ENCODE measurements at places on chromosomes 16 and 17. TPM values are rescaled to one million over a fixed set of nuclear protein-coding genes. Genes with fewer than 3 reads are reported as not detected.

- DNase-seq: no peak
These were observed 43.4 kb upstream of the ACSF3 start for GRCh38 chr16:89050119-89050867.

- peak; percentile 47 for DNase-seq
These were observed 313.7 kb downstream of the MAF start for GRCh38 chr16:79286646-79287423.

GRCh38 chr17:81665205-81666091 is 957 bp downstream of the OXLD1 start:
- DNase-seq: no peak

DNA sequence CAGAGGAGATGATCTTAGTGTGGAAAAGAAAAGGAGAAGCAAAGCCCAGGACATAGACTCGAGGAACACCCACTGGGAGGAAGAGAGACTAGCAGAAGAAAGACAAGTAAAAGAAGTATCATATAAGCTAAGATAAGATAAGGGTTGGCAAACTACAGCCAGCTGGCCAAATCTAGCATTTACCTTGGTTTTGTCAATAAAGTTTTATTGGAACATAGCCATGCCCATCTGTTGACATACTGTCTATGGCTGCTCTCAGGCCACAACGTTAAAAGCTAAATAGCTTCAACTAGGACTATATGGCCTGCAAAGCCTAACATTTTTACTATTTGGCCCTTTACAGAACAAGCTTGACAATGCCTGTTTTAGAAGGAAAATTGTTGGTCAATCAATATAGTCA is 166.4 kb upstream of the AXIN2 start:
- DNase-seq: no peak

DNA sequence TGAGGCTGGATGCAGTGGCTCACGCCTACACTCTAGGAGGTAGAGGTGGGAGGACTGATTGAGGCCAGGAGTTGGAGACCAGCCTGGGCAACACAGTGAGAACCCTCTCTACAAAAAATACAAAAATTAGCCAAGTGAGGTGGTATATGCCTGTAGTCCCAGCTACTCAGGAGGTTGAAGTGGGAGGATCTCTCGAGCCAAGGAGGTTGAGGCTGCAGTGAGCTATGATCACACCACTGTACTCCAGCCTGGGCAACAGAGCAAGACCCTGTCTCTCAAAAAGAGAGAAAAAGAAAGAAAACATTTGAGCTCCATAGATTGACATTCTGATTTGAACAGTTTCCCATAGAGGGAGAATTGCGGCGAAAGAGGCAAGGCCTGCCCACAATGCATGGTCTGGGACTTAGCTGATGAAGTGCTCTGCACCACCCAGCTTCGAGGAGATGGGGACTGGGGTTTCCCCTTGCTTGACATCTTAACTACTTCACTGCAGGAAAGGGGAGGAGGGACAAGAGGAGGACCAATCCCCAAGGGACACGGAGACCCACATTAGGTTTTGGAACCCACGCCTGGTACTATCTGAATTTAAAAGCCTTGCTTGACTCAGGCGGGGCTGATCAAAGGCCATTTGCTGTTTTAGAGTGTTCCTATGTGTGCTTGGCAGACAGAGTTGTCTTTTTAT is 21.7 kb downstream of the MSI2 start:
- no peak for DNase-seq

GRCh38 chr17:64736804-64737492 is 74.8 kb upstream of the SMURF2 start:
- DNase-seq: no peak

- no peak for DNase-seq
These were observed 57.3 kb downstream of the ARHGAP17 start for GRCh38 chr16:24957887-24958286.

DNA sequence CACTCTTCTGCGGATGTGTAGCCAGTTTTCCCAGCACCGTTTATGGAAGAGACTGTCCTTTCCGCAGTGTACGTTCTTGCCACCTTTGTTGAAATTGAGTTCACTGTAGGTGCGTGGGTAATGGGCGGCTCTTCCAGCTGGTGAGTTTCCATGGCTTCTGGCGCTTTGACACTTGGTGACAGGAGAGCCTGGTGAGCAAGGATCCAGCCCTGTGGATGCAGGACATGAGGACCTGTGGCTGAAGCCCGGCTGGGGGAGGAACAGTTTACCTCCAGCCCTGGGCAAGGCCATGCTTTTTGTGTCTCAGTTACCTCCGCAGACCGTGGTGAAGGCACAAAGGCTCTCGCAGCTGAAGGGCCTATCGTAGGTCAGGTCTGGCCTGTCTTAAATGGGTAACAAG is 166.5 kb downstream of the LAT start:
- no peak for DNase-seq

DNA sequence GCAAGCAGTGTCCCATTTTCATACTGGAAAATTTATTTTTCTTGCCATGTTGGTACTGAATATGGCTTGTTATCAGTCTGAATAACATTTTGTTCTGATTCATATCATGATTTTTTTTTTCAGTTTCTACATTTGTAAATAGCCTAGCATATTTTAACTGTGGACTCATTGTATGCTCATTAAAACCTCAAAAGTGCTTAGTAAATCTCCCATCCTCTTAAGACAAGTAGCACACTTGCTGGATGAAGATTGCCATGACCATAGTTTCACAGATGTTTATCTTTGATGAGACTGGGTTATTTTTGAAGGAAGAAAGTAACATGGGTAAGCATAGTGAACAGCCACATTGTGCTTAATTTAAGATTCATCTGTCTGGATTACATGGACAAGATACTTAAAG is 878 bp downstream of the KRT10 start:
- no peak for DNase-seq

DNA sequence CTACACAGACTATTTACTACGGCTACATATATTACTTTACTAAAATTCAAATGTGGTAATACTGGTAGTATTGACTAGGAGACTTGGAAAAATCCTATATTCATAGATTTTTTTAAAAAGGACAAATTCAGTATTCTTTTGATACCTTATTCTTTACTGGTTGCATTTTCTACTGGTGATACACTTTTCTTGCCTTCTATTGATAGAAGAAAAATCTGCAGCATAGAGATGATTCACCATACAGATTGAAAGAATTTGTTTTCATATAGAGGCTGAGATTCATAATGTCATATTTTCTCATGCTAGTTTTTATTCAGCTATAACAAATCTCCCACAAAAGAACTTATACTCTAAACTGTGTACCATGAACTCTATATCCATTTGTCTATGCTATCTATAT is 195.4 kb upstream of the C17orf78 start:
- DNase-seq: no peak

GRCh38 chr17:43598357-43599045 is 52.4 kb upstream of the ETV4 start:
- DNase-seq: no peak

GRCh38 chr17:58279016-58279711 is 1.6 kb downstream of the MPO start:
- no peak for DNase-seq

DNA sequence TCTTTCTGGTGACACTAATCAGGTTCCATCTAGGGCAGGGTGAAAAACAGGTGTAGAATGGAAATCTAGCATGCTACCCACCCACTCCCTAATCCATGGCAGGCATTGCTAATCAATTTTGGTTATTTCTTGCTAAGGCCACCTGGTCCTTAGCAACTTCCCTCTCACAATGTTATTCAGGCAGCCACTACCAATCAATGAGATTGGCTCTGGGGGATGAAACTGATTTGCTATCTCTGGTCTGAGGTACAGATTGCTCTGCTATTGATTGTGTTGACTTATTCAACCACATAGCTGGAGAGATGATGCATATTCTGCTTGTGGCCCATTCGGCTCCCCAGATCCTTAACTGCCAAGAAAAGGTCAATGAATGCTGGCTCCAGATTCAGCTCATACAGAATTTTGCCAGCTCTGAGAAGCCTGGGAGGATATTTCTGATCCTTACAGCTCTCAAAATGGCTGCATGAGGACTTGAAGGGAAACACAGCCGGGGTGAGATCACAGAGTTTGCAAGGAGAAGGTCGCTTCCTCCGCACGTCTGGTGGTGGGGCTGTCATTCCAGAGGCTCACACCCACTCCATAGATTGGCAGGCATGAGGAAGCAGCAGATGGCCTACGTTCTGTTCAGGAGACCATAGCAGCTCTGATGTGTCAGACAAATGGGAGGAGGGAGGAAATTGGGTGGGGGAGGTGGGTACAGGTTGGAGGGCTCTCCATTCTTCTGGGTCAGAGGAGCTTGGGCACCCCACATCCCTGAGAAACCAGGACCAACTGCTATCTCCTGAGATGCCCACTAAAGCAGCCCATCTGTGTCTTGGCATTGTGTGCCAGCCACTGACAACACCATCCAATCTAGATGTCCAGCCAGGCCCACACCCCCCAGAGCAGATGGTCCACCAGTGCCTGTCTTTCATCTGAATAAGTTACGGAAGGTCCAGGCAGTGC is 22.3 kb downstream of the SEZ6 start:
- no peak for DNase-seq

- no peak for DNase-seq
These were observed 11.8 kb downstream of the GNPTG start for GRCh38 chr16:1363501-1364041.

GRCh38 chr17:50079334-50080095 is 15.6 kb upstream of the PDK2 start:
- no peak for DNase-seq

DNA sequence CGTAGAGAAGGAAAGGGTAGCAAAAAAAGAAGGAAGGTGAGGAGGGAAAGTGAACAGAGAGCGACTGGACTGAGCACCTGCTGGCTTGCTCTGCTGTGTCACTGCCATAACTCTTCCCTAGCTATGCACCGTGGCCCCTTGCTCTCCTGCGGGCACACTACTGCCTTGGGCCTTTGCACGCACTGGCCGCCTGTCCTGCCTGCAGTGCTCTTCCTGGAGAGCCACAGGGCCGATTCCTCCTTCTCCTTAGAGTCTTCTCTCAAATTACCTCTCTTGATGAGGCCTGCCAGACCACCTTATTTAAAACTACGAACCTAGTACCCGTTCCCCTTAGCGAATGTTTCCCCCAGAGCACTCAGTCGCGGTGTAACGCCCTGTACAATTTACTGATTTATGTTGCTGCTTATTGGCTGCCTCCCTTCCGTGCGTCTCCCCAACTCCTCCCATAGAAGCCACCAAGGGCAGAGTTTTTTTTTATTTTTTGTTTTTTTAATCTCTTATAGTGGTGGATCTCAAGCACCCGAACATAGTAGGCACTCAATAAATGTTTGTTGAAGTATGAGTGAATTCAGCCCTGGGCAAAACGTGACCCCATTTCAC is 70.3 kb downstream of the RAI1 start:
- no peak for DNase-seq

- no peak for DNase-seq
These were observed 7.2 kb upstream of the MYCBPAP start for GRCh38 chr17:50501054-50501453.

Gene RABEP2
- total RNA-seq: 6.8 TPM

Gene SLC35G6
- not detected for total RNA-seq

Gene AHSP
- total RNA-seq: 0.83 TPM

Gene STX1B
- total RNA-seq: 4.2 TPM

Gene PDE6G
- total RNA-seq: 0.40 TPM

Gene GAST
- not detected for total RNA-seq

Measured in left lobe of liver (tissue), 2 donors.